ENCODE measurements at places on chromosomes 7 and 10. TPM values are rescaled to one million over a fixed set of nuclear protein-coding genes. Genes with fewer than 3 reads are reported as not detected.

GRCh38 chr7:108178398-108178797 lies 48.2 kb upstream of the LAMB4 start:
- H3K36me3 ChIP-seq, result no peaks in the 10 kb centered on the region
- no peak overlapping the region for H3K4me3 ChIP-seq
- no peak overlapping the region for H3K27ac ChIP-seq

GPR15LG gene
- not detected for total RNA-seq

GRCh38 chr7:18663321-18663720 lies 167.8 kb downstream of the HDAC9 start:
- H3K4me3 ChIP-seq, result no peak overlapping the region
- H3K4me1 ChIP-seq, result no peaks in the 10 kb centered on the region
- H3K27me3 ChIP-seq, result no peaks in the 10 kb centered on the region
- DNase-seq, result no peak
- H3K27ac ChIP-seq, result no peak overlapping the region

GRCh38 chr7:98733036-98733435 lies 116.0 kb downstream of the NPTX2 start:
- no peak overlapping the region for H3K27ac ChIP-seq
- no peaks in the 10 kb centered on the region for H3K27me3 ChIP-seq
- H3K36me3 ChIP-seq, result no peaks in the 10 kb centered on the region

ZNF25 gene
- total RNA-seq, result 10.8 TPM

- H3K4me3 ChIP-seq, result no peak overlapping the region
- H3K36me3 ChIP-seq, result no peaks in the 10 kb centered on the region
- H3K27ac ChIP-seq, result no peak overlapping the region
- no peaks in the 10 kb centered on the region for H3K4me1 ChIP-seq
Measured at GRCh38 chr7:11751315-11751714, 80.7 kb downstream of the THSD7A start.

KCND2 gene
- total RNA-seq, result 7.7 TPM

GRCh38 chr7:155308330-155309020 lies 10.8 kb downstream of the INSIG1 start:
- H3K4me1 ChIP-seq, result no peaks in the 10 kb centered on the region
- H3K4me3 ChIP-seq, result no peak overlapping the region
- no peaks in the 10 kb centered on the region for H3K36me3 ChIP-seq
- no peak for DNase-seq
- H3K27me3 ChIP-seq, result no peaks in the 10 kb centered on the region

- no peak for DNase-seq
- no peak overlapping the region for H3K4me3 ChIP-seq
- H3K27me3 ChIP-seq, result no peaks in the 10 kb centered on the region
- peaks cover 13% of the 10 kb centered on the region for H3K4me1 ChIP-seq
- no peaks in the 10 kb centered on the region for H3K36me3 ChIP-seq
Measured at GRCh38 chr10:119670717-119671116, 19.5 kb downstream of the BAG3 start.

DNA sequence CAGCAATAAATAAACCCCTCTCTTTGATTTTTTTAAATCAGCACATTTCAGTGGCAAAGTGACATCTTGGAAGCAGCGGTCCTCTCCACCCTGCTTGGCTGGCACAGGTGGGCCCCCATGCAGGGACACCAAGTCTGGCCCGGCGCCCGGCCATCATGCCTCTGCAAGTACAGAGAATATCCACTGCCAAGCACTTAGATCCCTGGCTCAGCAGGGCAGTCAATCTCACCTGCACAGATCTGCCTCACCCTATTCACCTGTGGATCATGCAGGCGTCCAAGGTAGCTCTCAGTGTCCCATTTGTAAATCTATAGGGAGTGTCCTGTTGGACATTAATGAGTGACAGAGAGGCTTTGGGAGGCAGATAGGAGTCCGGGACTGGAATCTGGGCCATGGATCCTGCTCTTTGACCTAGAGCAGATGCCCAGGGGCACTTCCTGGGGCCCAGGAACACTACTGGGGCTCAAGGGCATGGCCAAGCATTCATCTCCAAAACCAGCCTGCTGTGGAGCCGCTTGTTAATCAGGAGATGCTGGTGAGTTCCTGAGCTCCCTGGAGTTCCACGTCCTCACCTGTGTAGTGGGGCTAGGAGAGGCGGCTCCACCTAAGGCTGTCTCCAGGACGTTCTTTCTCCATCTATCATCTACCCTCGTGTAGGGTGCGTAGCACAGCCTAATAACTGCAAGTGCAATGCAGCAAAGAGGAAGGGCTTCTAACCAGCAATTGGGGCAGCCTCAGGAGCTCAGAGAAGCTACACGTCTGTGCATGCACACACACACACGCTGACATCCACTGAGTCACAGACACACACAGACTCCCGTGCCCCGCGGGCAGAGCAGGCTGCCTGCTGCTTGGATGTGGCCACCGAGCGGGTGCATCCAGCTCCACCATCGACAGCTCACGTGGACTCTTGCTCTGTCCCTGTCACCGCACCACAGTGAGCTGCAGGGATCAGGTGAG lies 123.6 kb downstream of the OAT start:
- no peaks in the 10 kb centered on the region for H3K27me3 ChIP-seq
- H3K4me1 ChIP-seq, result no peaks in the 10 kb centered on the region
- no peak overlapping the region for H3K27ac ChIP-seq
- no peaks in the 10 kb centered on the region for H3K36me3 ChIP-seq

ZNF655 gene
- total RNA-seq, result 56.3 TPM

GRCh38 chr7:55019691-55020465 lies 1.1 kb downstream of the EGFR start:
- DNase-seq, result peak; percentile 66
- no peaks in the 10 kb centered on the region for H3K27me3 ChIP-seq
- peak overlapping the region; percentile 78 for H3K4me3 ChIP-seq
- H3K4me1 ChIP-seq, result peaks cover 5% of the 10 kb centered on the region
- H3K36me3 ChIP-seq, result no peaks in the 10 kb centered on the region

- H3K36me3 ChIP-seq, result no peaks in the 10 kb centered on the region
- no peak for DNase-seq
- no peak overlapping the region for H3K27ac ChIP-seq
Measured at GRCh38 chr7:19989906-19990305, 216.5 kb upstream of the TMEM196 start.

- H3K4me3 ChIP-seq, result no peak overlapping the region
- no peak for DNase-seq
- no peaks in the 10 kb centered on the region for H3K36me3 ChIP-seq
- no peak overlapping the region for H3K27ac ChIP-seq
- no peaks in the 10 kb centered on the region for H3K27me3 ChIP-seq
Measured at GRCh38 chr10:102773320-102773719, 29.6 kb downstream of the WBP1L start.

GBX1 gene
- not detected for total RNA-seq

DNA sequence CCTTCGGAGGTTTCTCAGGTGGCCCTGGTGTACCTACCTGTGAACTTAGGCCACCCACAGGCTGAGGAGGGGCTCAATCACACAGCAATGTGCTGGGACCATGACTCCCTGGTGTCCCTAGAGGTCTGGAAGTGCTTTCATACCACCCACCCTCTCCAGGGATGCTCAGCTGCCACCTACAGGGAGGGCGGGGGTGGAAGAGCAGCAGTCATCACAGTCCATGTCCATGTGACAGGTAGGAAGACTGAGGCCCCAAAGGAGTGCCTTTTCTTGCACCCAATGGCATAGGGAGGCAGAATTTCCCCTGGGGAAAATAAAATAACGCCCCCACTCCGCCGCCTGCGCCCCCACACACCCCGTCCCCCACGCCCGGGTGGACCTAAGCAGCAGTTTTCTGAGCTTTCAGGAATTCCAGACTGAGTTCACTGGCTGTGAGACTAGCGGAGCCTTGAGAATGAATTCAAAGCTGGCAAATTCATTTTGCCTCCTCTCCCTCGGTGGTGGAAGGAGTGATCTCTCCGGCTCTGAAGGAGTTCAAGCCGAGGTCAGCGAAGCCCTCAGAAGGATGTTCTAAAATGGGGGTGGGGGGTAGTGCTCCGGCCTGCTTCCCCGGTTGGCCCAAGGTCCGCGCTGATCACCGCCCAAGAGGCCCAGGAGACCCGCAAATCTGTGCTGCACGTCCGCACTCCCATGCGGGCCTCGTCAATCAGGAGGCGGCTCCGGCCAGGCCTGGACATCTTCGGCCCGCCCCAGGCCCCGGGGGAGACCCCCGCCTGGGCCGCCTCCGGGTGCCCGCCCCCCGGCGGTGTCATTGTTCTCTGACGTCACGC lies 2.1 kb upstream of the ZMIZ1 start:
- H3K27me3 ChIP-seq, result no peaks in the 10 kb centered on the region
- peak overlapping the region; percentile 86 for H3K27ac ChIP-seq
- DNase-seq, result peak; percentile 50
- no peaks in the 10 kb centered on the region for H3K36me3 ChIP-seq
- peak overlapping the region; percentile 56 for H3K4me3 ChIP-seq

PON1 gene
- total RNA-seq, result 0.34 TPM

NODAL gene
- total RNA-seq, result not detected

- H3K27ac ChIP-seq, result no peak overlapping the region
- H3K4me1 ChIP-seq, result peaks cover 5% of the 10 kb centered on the region
- H3K4me3 ChIP-seq, result no peak overlapping the region
- DNase-seq, result peak; percentile 71
- H3K36me3 ChIP-seq, result no peaks in the 10 kb centered on the region
Measured at GRCh38 chr10:24331457-24331856, 122.5 kb downstream of the KIAA1217 start.
